ENCODE measurements at places on chromosomes 5 and 9.

DNA sequence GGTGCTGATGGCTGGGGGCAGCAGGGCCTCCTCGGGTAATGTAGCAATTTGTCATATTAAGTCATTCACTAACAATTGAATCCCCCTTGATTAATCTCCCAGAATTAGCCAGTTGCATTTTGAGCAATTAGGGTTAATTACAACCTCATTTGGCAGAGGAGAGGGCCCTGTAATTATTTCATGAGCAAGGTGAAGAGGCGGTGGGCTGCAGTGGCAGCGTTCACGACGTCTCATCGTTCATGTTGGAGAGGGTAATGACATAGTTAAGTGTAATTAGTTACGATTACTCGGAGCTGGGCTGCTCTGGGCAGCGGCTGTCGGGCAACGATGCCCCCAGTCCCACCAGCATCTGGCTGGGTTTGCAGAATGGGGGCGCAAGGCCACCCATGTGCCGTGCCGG is 46.0 kb downstream of the NEK6 start:
- DNase-seq, result no peak

GRCh38 chr5:78008356-78008967 is 232.3 kb upstream of the TBCA start:
- peak; percentile 52 for DNase-seq

DNA sequence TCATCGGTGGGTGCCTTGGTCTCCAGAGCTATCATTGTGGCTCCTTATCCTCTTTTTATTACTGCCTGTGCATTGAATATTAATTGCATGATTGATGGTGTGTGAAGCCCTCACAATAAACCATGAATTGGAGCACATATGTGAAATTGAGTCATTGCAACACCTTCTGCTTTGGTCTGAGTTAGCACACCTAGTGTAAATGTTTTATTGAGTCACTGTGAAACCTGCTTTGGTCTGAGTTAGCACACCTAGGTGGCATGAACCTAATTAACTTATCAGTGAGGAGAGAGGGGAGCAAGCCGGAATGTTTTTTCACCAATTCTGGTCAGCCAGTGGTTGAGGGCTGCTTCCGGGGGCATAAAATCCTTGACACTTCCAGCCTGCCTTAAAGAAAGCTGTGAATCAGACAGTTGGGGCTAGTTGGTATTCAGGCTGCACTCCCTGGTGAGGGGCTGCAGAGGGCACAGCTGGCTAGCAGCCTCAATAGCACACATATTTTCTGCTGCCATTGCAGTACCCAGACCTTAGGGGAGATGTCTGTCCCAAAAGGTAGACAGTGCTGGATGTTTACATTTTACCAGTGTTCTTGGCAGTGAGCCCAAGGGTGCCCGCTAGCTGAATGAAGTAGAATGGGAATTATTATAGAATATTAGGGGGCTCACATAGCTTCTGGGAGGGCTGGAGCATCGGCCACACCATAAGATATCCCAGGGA is 76.5 kb upstream of the GOLM1 start:
- no peak for DNase-seq

GRCh38 chr5:1375871-1376810 is 31.2 kb upstream of the CLPTM1L start:
- DNase-seq, result no peak
